ENCODE measurements at places on chromosomes 4 and X.

DNA sequence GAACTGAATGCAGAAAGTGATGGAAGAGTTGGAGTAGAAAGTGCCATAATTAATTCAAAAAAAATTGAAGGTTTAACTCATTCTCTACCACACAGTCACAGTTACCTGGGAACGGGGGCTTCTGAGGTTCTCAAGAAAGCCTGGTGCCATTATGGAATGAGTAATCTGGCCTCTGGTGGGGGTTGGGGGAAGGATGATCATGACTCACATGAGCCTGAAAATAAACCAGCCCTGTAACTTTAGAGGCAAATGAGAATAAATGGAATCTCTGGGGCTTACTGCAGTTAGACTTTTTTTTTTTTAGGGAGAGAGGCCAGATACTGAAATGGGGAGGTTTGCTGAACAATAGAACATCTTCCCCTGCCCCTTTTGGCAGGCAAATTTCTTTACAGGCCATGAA, 55.3 kb downstream of the SOD3 start:
- H3K4me3 ChIP-seq: no peak overlapping the region
- H3K27ac ChIP-seq: no peak overlapping the region
- no peaks in the 10 kb centered on the region for H3K4me1 ChIP-seq
- H3K27me3 ChIP-seq: no peaks in the 10 kb centered on the region
- H3K36me3 ChIP-seq: no peaks in the 10 kb centered on the region

DNA sequence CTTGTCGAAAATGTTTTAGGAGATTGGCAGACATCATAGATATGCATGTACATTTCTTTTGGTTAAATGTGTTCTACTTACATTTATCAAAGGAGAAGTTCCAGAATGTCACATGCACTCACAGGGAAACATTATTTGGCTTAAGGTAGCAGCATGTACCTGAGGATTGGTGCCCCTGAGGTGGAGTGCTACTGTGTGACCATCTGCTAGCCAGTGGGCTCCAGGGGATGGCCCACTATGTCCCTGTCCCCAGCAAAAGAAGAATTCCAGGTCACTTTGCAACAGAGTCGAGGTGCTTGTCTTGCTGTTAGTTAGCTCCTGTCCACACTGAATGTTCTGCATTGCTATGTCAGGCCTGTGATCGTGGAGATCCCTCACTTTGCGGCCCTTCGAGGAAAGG, 283.2 kb downstream of the ANK2 start:
- H3K4me1 ChIP-seq: peaks cover 2% of the 10 kb centered on the region
- DNase-seq: no peak
- no peaks in the 10 kb centered on the region for H3K36me3 ChIP-seq
- peaks cover 17% of the 10 kb centered on the region for H3K27me3 ChIP-seq

- H3K27me3 ChIP-seq: no peaks in the 10 kb centered on the region
- DNase-seq: no peak
- H3K36me3 ChIP-seq: no peaks in the 10 kb centered on the region
- peaks cover 9% of the 10 kb centered on the region for H3K4me1 ChIP-seq
- no peak overlapping the region for H3K27ac ChIP-seq
These were observed 2.7 kb downstream of the CCDC120 start for GRCh38 chrX:49061490-49061889.

DNA sequence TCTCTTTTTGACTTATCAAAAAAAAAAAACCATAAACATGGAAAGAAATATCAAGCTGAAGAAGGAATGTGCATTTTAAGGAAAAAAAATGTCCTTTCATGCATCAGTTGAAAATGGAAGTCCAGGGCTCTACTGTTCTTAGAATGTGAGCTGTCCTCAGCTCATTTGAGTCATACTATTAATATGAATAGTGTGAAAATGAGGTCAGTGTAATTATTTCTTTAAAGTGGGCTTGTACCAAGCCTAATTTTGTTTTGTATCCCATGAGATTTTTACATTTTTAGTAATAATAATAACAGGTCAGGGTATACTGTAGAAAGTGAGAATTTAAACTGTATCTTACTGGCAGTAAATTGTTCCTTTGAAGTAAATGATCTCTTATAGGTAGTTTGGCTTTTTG, 148.5 kb downstream of the NAA11 start:
- H3K4me3 ChIP-seq: no peak overlapping the region
- H3K36me3 ChIP-seq: no peaks in the 10 kb centered on the region
- H3K4me1 ChIP-seq: no peaks in the 10 kb centered on the region
- no peak for DNase-seq
- H3K27me3 ChIP-seq: no peaks in the 10 kb centered on the region
- H3K27ac ChIP-seq: no peak overlapping the region

DNA sequence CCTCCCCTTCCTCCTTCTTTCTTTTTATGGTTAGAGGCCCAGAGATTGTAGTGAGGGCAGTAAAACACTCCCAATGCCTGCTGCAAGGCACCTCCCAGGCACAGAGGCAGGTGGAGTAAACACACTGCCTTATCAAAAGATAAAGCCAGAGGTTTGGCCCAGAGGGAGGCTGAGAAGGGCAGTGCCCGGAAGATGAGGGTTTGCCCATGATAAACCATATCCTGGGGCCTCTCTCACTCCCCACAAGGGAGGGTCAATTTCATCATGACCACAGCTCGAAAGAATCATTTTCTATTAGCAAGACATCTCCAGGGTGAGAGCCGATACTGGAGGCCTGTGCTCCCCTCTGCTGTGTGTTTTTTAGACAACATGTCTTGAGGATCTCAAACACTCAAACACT, 98.5 kb upstream of the FAM9C start:
- no peaks in the 10 kb centered on the region for H3K27me3 ChIP-seq
- peaks cover 5% of the 10 kb centered on the region for H3K36me3 ChIP-seq
- no peak overlapping the region for H3K4me3 ChIP-seq
- DNase-seq: no peak
- no peak overlapping the region for H3K27ac ChIP-seq

- no peak overlapping the region for H3K27ac ChIP-seq
- no peaks in the 10 kb centered on the region for H3K4me1 ChIP-seq
- no peak overlapping the region for H3K4me3 ChIP-seq
- H3K36me3 ChIP-seq: no peaks in the 10 kb centered on the region
- H3K27me3 ChIP-seq: no peaks in the 10 kb centered on the region
These were observed 41.1 kb downstream of the AFF2 start for GRCh38 chrX:148541584-148541940.

DNA sequence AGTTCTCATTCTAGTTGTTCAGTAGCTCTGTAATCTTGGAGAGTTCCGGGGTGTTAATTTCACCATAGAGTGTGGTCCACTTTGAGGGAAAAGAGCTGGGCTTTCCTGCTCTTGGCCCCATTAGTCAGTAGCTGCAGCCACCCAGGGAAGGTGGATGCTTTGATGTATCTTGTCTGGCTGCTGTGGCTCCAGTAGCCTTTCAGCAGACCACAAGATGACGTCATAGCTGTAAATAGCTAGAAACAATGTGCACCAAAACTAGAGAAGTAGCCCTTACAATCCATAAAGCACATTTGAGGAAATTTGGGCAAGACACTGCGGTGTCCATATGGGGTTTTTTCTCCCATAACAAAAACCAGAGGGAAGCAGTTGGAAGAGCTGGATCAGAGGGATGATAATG, 32.9 kb upstream of the PRPS2 start:
- no peak for DNase-seq
- H3K27ac ChIP-seq: no peak overlapping the region
- no peak overlapping the region for H3K4me3 ChIP-seq
- H3K36me3 ChIP-seq: no peaks in the 10 kb centered on the region
- H3K4me1 ChIP-seq: peaks cover 1% of the 10 kb centered on the region
- peaks cover 6% of the 10 kb centered on the region for H3K27me3 ChIP-seq

DNA sequence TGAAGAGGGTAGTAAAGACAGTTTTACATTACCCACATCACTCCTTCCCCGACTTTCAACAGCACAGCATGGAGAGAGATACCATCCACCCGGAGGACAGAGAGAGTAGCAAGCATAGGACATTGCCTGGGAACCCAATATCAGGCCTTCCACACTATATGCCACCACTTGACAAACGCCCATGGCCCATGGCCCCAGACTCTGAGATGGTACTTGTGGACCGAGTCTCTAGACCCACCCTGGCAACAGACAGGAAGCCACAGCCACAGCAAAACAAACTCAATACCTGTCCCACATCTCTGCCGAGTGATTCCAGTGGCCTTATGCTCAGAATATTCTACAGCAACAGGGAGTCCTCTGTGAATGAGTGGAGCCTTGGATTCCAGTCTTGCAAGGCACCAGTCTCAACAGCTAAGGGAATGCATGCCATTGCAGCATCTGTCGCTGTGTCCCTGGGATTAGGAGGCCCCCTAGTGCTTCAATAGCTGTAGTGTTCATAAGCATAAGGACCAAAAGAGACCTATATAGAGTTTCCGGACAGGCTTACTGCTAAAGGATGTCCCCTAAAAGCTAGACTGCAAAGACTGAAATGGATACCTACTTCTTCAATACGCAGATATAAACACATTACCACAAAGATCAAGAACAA, 14.7 kb upstream of the CT55 start:
- H3K4me1 ChIP-seq: peaks cover 7% of the 10 kb centered on the region
- H3K27ac ChIP-seq: no peak overlapping the region
- no peak overlapping the region for H3K4me3 ChIP-seq
- peaks cover 68% of the 10 kb centered on the region for H3K27me3 ChIP-seq

DNA sequence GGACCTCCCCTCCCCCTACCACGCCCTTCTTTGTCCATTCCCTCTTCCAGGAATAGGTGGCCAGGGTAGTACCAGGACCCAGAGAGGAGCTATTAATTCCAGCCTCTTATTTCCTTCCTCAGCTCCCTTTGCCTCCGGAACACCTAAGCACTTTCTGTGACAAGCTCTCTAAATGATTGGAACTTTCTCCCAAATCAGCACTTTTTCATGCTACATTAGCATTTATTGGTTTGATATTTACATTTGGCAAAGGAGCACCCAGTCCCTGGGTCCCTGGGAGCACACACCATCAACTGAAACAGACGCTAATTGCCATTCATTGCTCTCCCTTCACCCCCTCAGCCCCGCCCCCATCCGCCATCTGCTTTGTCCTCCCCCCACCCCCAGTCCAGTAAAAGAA, 182.0 kb upstream of the BCOR start:
- no peak overlapping the region for H3K27ac ChIP-seq
- no peak overlapping the region for H3K4me3 ChIP-seq
- DNase-seq: no peak
- peaks cover 40% of the 10 kb centered on the region for H3K4me1 ChIP-seq

DNA sequence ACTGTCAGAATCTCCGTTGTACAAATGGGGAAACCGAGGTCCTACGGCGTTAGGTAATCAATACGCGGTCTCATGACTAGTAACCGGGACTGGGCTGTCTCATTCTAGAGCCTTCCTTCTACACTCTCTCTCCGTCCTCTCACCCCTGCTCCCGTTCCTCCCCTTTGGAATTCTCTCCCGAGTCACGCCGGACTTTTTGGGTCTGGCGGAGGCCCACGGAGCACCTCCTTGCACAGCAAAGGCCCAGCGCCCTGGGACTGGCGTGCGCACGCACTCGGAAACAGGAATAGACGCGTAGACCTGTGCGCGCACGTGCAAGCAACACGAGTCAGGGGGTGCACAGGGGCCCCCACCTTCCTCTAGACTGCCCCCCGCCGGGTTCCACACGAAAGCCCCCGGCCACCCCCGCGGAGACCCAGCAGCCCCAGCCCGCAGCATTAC, 361 bp downstream of the QDPR start:
- H3K4me1 ChIP-seq: peaks cover 30% of the 10 kb centered on the region
- peaks cover 15% of the 10 kb centered on the region for H3K36me3 ChIP-seq
- peaks cover 7% of the 10 kb centered on the region for H3K27me3 ChIP-seq

GRCh38 chr4:104235967-104236366, 258.7 kb downstream of the CXXC4 start:
- H3K4me3 ChIP-seq: no peak overlapping the region
- H3K27me3 ChIP-seq: no peaks in the 10 kb centered on the region
- H3K36me3 ChIP-seq: no peaks in the 10 kb centered on the region

DNA sequence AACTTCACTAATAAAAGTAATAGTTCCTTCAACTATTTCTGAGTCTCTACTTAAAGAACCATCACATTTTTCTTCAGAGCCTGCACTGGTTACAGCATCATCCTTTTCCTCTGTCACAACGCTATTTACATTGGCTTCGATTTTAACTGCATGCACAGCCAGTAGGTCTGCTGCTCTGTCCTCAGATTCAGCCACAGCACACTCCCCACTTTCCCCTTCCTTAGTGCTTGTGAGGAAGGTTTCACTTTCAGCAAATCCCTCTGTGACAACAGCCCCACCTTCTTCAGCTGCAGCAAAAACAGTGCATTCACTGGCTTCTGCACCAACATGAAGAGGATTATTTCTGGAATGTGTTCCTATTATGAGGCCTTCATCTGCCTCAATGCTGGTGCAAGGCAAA, 25.7 kb downstream of the BOD1L1 start:
- H3K27ac ChIP-seq: no peak overlapping the region
- H3K27me3 ChIP-seq: no peaks in the 10 kb centered on the region
- no peak overlapping the region for H3K4me3 ChIP-seq
- peaks cover 52% of the 10 kb centered on the region for H3K36me3 ChIP-seq
- DNase-seq: no peak

DNA sequence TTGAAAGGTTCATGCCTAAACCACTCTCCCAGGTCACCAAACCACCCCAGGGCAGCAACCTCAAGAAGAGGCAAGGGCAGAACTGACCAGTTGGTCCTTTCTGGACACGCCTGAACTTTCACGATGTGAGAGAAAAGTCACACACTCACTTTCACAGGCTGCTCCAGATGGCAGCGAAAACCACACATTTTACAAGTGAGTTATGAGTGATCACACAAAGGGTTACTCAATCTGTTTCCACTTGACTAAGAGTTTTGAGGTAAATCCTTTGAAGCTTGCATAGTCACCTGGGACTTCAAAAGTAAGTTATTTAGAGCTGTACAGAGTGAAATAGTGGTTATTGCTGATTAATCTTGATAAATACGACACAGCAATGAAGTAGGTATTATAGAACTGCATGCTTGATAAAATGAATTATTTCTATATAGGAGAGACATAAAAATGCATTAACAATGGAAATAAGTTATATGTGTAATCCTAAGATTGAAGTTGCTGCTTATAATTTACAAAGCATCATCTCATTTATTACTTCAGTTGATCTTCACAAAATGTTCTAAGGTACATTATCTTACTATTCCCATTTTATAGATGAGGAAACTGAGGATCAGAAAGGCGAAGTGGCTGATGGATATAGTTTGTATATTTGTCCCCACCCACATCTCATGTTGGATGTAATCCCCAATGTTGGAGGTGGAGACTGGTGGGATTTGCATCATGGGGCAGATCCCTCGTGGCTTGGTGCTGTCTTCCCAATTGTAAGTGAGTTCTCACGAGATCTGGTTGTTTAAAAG, 103.0 kb upstream of the KLF3 start:
- H3K27me3 ChIP-seq: peaks cover 24% of the 10 kb centered on the region
- no peak for DNase-seq
- peaks cover 4% of the 10 kb centered on the region for H3K4me1 ChIP-seq
- no peak overlapping the region for H3K4me3 ChIP-seq
- no peak overlapping the region for H3K27ac ChIP-seq

GRCh38 chrX:29617725-29618124, 597.6 kb upstream of the MAGEB2 start:
- H3K4me3 ChIP-seq: no peak overlapping the region
- no peaks in the 10 kb centered on the region for H3K4me1 ChIP-seq
- no peaks in the 10 kb centered on the region for H3K27me3 ChIP-seq

GRCh38 chr4:140049849-140050637, 103.9 kb downstream of the MAML3 start:
- no peak for DNase-seq
- peaks cover 46% of the 10 kb centered on the region for H3K4me1 ChIP-seq
- H3K27ac ChIP-seq: peak overlapping the region; percentile 76
- no peaks in the 10 kb centered on the region for H3K36me3 ChIP-seq
- H3K4me3 ChIP-seq: peak overlapping the region; percentile 71

- peaks cover 2% of the 10 kb centered on the region for H3K4me1 ChIP-seq
- H3K27ac ChIP-seq: no peak overlapping the region
- H3K27me3 ChIP-seq: peaks cover 15% of the 10 kb centered on the region
- DNase-seq: no peak
- no peaks in the 10 kb centered on the region for H3K36me3 ChIP-seq
- no peak overlapping the region for H3K4me3 ChIP-seq
These were observed 4.9 kb downstream of the FGFR3 start for GRCh38 chr4:1797861-1798579.

Data from activated CD8-positive, alpha-beta memory T cell treated with anti-CD3 and anti-CD28 coated beads, Interleukin-2, amount 10 ng/mL, durations not matched to agents 7 days and 5 days (primary cell).